Fibroblast of upper back skin (primary cell): ENCODE measurements at places on chromosomes 2 and 18.

- no peak for DNase-seq
Observed at GRCh38 chr18:39701055-39701783, 2135.6 kb upstream of the CELF4 start.

- DNase-seq, result no peak
Observed at GRCh38 chr2:223989856-223990232, 32.6 kb downstream of the MRPL44 start.

GRCh38 chr18:33558529-33558928 lies 19.5 kb upstream of the ASXL3 start:
- no peak for DNase-seq

DNA sequence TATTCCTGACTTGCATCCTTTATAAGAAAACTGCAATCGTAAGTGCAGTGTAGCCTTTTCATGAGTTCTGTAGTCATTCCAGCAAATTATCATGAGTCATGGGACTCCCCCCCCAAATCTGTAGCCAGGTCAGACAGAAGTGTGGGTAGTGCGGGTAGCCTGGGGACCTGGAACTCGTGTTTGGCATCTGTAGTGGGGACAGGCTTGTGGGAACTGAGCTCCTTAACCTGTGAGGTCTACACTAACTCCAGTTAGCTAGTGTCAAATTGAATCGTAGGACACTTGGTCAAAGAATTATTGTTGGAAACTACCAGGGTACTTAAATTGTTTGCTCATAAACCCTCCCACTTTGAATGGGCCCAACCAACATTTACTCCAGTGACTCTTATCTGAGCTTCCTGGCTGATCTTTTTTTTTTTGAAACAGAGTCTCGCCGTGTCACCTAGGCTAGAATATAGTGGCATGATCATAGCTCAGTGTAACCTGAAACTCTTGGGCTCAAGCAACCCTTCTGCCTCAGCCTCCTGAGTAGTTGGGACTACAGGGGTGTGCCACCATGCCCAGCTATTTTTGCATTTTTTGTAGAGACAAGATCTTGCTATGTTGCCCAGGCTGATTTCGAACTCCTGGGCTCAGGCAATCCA lies 12.4 kb downstream of the PFN4 start:
- no peak for DNase-seq

- DNase-seq, result peak; percentile 79
Observed at GRCh38 chr2:200603972-200604371, 18.2 kb downstream of the AOX1 start.

- DNase-seq, result no peak
Observed at GRCh38 chr2:181239201-181239799, 217.9 kb upstream of the ITGA4 start.

GRCh38 chr2:219744066-219744465 lies 116.6 kb downstream of the SLC4A3 start:
- DNase-seq, result no peak

GRCh38 chr2:1306014-1306686 lies 107.1 kb upstream of the TPO start:
- DNase-seq, result no peak

- no peak for DNase-seq
Observed at GRCh38 chr18:3839581-3839981, 389.6 kb downstream of the TGIF1 start.
